ENCODE measurements at places on chromosomes 2 and 18.

- DNase-seq, result no peak
Observed at GRCh38 chr18:72652990-72653593, 109.0 kb upstream of the CBLN2 start.

DNA sequence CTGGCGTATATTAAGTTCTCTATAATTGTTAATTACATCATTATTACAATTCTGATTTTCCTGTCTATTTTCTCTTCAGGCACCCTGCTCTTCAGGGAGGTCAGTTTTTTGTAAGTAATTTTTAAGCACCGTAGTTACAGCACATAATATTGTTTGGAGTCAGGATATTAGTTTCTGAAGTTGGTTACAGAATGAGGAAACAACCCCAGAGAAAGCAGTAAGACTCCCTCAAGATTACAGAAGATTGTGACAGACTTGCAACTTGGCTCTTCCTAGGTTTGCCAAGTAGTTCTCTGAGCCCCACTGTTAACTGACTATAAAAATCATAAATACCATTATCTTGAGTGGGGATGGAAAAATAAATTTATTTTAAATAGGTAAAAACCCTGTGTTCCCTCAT lies 921 bp downstream of the RPE start:
- DNase-seq, result no peak

DNA sequence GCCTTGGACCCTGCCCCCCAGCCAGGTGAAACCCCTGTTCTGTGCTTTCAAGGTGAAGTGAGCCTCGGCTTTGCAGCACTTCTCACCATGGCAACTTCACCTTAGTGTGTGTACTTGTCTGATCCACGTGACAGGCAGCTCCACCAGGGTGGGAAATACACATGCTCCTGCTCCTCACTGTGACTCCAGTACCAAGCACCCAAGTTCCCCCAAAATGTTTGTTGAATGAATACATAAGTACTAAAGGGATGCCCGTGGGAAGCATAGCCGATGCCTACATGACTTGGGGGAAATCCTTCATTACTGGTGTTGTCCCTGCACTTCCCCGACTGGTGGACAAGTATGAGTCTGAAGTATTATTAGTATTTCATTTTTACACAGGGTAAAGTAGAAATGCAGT lies 41.8 kb upstream of the GBX2 start:
- no peak for DNase-seq

GRCh38 chr2:195520671-195521155 lies 136.3 kb upstream of the SLC39A10 start:
- DNase-seq, result peak; percentile 90

DNA sequence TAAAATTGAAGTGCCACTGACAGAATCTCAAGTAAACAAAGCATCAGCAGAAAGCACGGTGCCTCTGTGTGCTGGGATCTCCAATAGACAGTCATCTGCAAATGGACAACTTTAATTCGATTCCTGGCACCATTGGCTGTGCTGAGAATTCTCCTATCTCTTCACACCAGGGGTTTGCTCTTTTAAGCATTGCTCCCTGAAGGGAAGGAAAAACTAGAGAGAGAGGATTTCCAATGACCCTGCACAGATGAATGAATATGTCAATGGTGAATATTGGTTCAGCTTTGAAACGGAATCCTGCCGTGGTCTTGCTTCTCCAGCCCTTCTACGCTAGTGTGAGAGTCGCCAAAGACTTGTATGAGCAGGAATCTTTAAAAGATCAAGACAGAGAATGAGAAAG lies 97.9 kb downstream of the FIGN start:
- no peak for DNase-seq

Data from AG20443 (cell line).